ENCODE measurements at places on chromosomes 3 and 15.

GRCh38 chr15:39888243-39888642, 31.8 kb downstream of the GPR176 start:
- DNase-seq: no peak

DNA sequence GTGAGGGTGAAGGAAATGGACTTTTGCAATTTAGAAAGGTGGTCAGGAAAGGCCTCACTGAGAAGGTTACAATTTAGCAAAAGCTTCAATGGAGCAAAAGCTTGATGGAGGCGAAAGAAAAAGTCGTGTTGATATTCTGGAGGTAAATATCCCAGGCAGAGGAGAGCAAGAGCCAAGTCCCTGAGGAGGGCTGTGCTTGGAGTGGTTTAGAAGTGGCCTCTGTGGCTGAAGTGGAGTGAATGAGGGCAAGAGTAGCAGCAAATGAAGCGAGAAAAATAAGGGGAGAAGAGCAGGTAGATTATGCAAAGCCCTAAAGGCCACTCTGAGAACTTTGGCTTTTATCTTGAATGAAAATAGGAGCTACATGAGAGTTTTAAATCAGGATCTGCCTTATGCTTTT, 54.1 kb downstream of the GUCA1C start:
- no peak for DNase-seq

DNA sequence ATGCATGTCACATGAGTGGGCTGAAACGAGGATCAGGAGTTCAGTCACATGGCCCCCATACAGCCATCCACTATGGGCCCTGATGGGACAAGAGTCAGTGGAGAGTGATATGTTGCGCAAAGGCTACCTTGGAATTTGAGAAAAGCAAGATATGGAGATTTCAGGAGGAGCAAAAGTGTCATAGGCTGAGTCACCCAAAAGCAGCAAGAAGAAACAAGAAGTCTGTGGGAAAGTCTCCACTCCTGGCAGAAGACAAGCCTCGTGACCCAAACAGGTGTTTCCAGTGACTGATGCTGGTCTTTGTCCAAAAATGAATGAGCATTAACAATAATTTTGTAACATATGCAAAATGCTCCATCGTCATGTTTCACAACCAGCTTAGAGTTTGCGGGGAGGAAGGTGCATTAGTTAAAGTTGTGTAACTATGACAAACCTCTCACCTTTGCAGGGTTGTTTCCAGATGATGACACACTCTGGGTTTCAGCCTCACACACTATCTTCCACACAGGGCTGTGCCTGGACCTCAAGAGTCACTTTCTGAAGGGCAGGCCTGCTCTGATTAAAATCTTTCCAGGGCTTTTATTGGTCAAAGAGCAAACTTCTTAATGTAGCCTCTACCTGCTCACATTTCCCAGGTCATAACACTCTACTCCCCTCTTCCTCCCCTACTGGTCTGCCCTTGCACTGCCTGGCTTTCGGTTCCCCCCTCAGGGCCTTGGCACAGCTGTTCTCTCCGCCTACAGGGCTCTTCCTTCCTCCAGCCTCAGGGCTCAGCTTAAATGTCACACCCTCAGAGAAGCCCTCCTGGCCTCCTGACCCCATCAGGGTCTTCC, 3.9 kb upstream of the DNASE1L3 start:
- no peak for DNase-seq

DNA sequence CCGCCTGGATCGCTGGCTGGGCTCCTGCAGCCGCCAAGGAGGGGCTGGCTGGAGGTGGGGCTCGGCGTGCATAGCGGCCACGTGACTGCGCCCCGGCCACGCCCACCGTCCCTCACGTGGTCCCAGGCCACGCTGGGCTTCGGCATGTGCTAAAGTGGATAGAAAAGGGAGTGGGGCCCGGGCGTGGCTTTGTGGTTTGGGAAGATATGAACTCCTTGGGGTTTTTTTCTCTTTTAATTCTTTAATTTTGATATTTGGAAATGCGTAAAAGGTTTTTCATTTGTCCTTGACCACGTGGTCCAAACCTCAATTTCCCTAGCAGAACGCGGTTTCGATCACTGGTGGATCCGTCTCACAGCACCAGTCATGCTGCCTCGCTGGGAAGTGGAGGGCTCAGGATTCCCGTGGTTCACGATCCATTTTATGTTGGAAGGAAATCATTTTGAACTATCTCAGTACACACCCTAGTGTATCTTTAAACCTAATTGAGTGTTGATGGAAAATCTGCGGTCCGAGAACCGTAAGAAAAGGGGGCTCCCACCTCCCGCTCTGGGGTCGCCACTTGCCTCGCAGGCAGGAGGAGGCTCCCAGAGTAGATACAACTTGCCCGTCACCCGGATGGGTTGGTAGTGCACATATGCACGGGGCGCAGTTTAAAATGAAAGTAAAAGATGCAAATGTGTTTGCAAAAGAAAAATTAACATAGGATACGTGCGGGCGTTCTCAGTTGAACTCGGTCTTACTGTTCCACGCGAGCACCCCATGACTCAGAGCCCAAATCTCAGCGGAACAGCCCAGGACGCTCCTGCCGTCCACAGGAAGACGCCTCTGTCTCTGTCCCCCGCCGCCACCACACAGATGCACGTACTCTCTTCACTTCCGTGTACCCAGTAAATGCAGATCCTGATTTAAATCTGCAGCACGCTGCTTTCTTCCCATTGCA, 141.9 kb downstream of the PGPEP1L start:
- peak; percentile 85 for DNase-seq
